ENCODE measurements at places on chromosomes 4 and X.

- no peak for DNase-seq
Observed at GRCh38 chrX:125287282-125287681, 32.4 kb upstream of the TEX13C start.

- DNase-seq = no peak
Observed at GRCh38 chrX:149371986-149372385, 133.1 kb downstream of the IDS start.

- no peak for DNase-seq
Observed at GRCh38 chr4:140697709-140698560, 58.2 kb downstream of the TBC1D9 start.

DNA sequence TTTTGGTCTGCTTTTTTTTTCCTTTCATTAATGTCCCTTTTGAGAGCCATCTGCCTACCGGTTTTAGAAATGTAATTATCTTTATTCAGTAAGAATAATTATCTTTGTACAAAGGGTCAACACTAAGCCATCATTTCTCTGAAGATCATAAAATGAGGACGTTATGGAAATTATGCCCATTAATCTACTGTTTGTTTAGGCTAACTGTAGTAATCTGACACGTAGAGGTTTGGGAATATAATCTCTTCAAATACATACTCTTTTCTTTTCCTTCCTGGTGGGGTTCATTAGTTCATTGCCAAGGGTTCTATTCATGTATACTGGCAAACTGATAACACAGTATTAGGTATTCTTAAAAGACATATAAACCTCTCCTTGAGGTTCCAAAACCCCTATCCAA is 3.8 kb upstream of the HSD17B13 start:
- DNase-seq = no peak

GRCh38 chrX:24285082-24285481 is 28.8 kb downstream of the SUPT20HL2 start:
- DNase-seq = no peak

DNA sequence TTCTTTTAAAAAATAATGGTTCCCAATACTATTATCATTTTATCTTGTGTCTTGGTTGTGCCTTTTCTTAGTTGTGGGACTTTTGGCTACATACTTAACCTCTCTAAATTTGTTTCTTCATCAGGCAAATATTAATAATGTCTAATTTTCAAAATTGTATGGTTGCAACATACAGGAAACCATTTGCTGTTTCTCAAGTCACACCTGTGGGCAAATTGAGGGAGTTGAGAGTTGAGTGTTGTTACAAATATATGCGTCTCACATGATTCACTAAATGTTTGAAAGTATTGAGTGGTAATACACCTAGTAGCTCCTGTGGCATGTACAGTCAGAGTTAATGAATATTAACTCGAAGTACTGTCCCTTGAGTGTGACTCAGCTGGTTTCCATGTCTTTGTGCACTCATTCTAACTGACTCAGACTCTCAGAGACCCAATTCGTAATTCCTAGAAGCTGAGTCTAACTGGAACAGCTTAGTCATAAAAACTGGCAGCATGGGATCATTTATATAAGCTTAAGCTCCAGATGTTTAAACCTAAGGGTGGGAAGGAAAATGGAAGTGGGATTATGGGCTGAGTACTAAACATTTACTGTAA is 802.4 kb downstream of the TRIML1 start:
- DNase-seq = no peak

DNA sequence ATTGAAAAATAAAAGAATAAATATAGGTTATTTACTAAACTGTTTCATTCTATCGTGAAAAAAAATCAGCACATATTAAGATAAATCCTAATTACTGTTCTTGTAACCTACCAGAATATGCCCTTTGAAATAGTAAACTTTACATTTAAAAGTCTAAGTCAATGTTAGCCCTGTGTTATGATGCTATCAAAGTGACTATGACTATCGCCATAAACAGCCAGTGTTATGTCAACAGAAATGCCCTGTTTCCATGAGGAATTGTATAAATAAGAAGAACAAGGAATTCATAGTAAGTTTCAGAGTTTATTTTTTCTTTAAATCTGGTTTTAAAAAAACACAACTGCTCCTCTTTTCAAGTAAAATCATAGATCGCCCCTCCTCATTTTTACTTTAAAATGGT is 11.4 kb downstream of the NR3C2 start:
- no peak for DNase-seq

DNA sequence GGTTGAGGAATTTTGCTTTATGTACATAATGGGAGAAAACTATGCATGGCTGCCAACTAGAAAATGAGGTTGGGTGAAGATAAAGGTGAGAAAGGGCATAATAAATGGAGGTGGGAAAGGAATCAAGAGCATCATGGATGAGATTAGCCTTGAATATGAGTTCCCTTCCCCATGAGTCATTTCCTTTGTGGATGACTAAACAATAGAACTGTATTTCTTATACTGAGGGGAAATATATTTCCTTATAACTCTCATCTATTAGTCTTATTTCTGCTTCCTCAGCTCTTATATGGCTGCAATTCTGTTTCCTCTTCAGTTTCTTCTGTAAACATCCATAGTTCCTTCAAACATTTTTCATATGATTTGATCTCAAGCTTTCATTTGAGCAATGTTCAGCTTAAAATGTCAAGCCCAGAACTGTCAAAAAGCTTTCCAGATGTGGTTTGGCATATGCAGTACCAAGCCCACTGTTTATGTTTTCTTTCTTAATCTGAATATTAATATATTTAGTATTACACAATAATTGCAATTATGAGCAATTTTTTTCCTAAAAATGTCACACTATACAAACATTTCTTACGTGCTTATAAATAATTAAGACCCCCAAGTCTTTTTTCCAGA is 100.7 kb upstream of the GRPR start:
- no peak for DNase-seq

- peak; percentile 27 for DNase-seq
Observed at GRCh38 chr4:164731827-164732474, 22.0 kb upstream of the SMIM31 start.

- peak; percentile 71 for DNase-seq
Observed at GRCh38 chr4:153684182-153684970, at the start of gene TLR2. Gene TLR2 (plus strand): TSS chr4:153684280. CDS start chr4:153702908, 18,628 bp downstream.

GRCh38 chrX:97366237-97366636 is 482.5 kb downstream of the RPA4 start:
- no peak for DNase-seq

GRCh38 chr4:102219129-102219528 is 126.2 kb downstream of the SLC39A8 start:
- no peak for DNase-seq

- DNase-seq = no peak
Observed at GRCh38 chrX:94288972-94289371, 615.0 kb downstream of the FAM133A start.

DNA sequence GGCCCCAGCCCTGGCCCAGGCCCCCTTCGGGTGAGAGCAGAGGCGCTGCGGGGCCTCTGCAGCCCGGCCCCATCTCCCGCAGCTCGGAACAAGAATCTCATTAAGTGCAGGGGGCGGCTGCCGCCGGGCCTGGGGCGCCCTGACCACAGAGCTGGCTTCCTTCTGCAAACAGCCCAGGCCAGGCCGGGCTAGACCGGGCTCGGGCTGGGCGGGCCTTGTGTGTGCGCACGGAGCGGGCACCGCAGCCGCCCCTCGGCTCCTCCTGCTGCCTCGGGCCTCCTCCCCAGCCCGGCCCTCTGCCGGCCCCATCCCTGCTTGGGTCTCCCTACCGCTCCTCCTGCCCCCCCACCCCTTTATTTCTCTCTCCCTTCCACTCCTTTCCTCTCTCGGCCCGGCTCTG is 83.3 kb downstream of the EFNB1 start:
- DNase-seq = no peak

- no peak for DNase-seq
Observed at GRCh38 chr4:134883831-134884449, 682.4 kb upstream of the PABPC4L start.

DNA sequence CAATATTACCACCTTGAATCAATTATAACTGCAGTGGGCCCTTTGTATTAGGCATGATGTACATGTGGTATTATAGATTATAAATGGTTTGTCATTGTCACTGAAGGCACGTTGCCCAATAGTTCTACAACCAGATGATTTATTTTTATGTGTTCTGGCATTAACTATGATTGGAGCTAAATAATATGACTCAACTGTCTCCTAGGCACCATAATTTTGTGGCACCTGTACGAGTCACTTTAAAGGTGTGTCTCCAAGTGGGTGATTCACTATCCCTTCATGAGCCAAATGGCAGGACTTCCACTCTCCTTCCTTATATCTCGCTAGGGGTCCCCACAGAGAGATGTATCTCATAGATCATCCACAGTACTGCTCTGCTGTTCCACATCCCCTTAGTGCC is 6.1 kb upstream of the SMPX start:
- no peak for DNase-seq

DNA sequence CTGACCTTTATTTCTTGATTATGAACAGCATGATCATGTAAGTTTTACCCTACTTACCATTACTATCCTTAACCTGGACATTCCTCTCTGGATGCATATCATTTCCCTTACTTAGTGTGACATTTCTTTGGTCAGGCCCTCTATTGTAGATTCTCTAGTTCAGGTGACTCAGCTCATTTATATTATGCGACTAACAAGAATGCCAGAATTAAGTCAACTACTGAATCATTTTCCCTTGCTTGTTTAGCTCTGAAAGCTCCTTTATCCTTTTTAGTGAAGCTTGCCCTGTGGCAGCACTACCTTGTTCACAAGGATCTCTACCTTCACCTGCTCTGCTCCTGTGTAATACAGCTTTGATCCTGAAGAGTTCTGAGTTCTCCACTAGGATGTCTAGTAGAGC is 15.1 kb upstream of the UGT2B17 start:
- no peak for DNase-seq

- no peak for DNase-seq
Observed at GRCh38 chrX:56798866-56799758, 70.1 kb downstream of the NBDY start.

DNA sequence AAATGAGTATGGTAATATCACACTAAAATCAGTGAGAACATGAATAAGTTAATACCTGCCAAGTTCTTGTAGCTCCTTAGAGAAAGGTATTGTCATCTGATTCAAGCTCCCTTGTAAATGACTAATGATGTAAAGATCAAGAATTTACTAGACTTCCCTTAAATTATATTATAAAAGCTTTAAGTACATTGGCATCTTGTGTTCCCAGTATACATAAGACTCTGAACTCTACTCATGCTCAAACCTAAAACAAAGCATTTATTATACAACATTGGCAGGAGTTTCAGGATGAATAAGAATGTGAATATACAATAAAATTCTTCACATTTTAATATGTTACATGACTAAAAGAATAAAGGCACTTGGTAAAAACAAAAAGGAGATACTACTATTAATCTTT is 126.8 kb upstream of the UNC5C start:
- no peak for DNase-seq

- no peak for DNase-seq
Observed at GRCh38 chr4:48337731-48338130, 3.6 kb upstream of the SLAIN2 start.

GRCh38 chr4:32991663-32992062 is 2271.5 kb downstream of the PCDH7 start:
- no peak for DNase-seq

DNA sequence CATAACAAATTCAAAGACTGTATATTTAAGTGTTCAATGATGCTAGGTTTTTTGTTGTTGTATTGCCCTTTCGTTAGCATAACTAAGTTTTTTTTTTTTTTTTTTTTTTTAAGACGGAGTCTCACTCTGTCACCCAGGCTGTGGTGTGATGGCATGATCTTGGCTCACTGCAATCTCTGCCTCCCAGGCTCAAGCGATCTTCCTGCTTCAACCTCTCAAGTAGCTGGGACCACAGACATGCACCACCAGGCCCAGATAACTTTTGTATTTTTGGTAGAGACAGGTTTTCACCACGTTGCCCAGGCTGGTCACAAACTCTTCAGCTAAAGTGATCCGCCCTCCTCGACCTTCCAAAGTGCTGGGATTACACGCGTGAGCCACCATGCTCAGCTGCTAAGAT is 7.0 kb downstream of the SH3BGRL start:
- no peak for DNase-seq

- no peak for DNase-seq
Observed at GRCh38 chr4:38891051-38891983, 23.7 kb downstream of the FAM114A1 start.

- DNase-seq = no peak
Observed at GRCh38 chr4:157246964-157247363, 26.4 kb downstream of the GRIA2 start.

GRCh38 chr4:70938086-70938485 is 35.9 kb downstream of the MOB1B start:
- DNase-seq = no peak

- DNase-seq = no peak
Observed at GRCh38 chr4:132958457-132959263, 190.4 kb upstream of the PCDH10 start.

- DNase-seq = no peak
Observed at GRCh38 chr4:80529026-80529425, 193.5 kb downstream of the CFAP299 start.

DNA sequence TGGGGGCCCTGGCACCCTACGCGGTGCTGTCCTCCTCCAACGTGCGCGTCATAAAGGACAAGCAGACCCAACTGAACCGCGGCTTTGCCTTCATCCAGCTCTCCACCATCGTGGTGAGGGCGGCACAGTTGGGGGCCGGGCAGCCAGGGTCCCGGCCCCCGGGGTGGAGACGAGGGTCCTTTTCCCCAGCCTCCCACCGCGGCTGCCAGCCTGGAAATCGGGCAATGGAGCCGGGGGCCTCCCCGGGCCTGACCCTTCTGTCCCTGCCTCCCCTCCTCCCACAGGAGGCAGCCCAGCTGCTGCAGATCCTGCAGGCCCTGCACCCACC is 13.7 kb upstream of the UBA1 start:
- DNase-seq = no peak

GRCh38 chr4:137572647-137573046 is 40.4 kb upstream of the PCDH18 start:
- DNase-seq = no peak

DNA sequence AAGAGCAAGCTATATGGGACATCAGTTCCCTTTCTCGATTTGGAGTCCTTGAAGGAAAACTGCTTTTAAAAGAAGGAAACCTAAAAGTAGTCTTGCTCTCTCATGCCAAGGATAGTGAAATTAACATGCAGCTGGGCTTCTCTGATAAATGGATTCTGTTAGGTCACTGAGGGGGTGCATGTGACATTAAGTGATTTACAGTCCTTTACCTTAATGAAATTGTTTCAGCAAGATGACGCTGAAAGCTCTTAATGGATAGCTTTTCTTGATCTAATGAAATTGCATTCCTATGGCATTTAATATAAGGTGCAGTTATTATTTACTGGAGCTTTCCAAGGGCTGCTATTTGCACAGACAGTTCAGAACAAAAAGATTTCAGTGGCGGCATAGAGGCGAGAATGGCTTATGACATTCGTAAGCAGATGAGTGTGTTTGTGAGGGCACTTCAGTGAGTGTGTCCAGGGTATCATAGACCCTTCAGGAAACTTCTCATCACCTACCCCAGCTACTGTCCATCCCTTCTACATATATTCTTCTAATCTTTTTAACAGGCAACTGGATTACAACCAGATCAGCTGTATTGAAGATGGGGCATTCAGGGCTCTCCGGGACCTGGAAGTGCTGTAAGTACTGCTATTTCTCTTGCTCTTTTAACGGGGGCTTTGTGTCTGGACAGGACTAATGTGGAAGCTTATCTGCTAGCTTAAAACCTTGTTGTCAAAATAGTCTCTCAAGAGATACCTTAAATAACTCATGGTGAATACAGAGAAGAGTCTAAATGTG is 219.9 kb upstream of the PACRGL start:
- no peak for DNase-seq

- DNase-seq = no peak
Observed at GRCh38 chr4:15515106-15515505, 45.4 kb downstream of the CC2D2A start.

GRCh38 chr4:98801259-98801725 is 127.6 kb downstream of the EIF4E start:
- DNase-seq = no peak

- DNase-seq = no peak
Observed at GRCh38 chr4:133150486-133151340, 1.6 kb downstream of the PCDH10 start.

Data from stimulated activated CD4-positive, alpha-beta T cell treated with anti-CD3 and anti-CD28 coated beads, Interleukin-4, amount 100 ng/mL, for 4 hours (primary cell).